ENCODE measurements at places on chromosomes 3 and 15.

DNA sequence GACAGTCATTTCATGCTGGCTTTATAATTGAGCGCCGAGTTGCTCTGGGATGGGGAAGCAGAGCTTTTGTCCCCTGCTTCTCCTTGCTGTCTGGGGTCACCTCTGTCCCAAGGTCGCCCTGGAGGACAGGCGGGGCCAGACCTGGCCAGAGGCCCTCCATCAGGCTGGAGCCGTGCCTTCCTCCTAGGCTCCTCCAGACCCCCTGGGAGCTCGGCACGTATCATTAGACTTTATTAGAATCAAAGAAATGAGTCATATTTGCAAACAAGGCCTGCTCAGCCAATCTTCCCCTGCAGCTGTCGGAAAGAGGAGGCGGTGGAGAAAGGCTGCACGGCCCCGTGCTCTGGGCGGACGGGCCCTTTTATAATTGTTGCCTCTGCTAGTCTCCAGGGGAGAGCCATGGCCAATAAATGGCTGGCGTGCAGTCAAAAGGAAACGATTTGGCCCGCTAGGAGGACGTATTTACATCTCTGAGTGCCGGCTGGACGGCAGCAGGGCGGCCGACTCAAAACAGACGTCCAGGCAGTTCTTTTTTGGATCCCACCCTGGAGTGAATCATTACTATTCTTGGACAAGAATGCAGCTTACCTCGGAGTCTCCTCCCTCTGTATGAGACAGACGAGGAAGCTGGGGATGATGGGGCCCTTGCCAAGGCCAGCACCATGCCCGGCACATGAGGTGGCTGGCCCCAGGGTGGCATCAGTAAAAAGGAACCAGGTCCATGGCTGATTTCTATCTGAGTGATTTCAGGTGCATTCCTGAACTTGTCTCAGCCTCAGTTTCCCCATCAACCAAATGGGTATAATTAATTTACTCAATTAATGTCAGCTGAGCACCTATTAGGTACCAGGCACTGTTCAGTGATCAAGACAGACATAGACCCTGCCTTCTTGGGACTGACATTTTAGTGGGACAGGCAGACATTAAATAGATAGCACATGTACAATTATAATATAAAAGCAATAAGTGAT lies 50.6 kb downstream of the SLC6A6 start:
- DNase-seq: no peak

GRCh38 chr3:171038342-171038741 lies 11.8 kb upstream of the SLC2A2 start:
- no peak for DNase-seq

- DNase-seq: no peak
Observed at GRCh38 chr15:70493376-70493775, 270.0 kb downstream of the UACA start.

- no peak for DNase-seq
Observed at GRCh38 chr3:42613462-42613861, 13.0 kb downstream of the NKTR start.

- DNase-seq: no peak
Observed at GRCh38 chr3:139339219-139339906, 4.5 kb upstream of the MRPS22 start.

DNA sequence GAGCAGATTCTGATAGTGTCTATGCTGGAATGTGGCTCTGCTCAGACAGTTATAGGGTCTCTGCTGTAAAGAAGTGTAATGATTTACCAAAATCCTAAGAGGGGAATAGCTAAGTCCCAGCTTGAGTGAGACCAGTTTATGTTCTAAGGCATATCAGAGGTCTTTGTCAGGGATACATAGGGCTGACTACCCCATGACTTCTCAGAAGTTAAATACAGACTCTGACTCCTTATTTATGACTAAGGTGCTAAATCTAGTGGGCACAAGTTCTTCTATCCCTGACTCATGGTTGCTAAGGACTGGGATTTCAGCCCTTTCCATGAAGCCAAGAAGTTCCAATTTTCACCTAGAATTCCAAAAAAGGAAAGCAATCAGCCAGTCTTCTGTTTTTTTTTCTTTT lies 192.6 kb upstream of the POU1F1 start:
- DNase-seq: no peak

- DNase-seq: no peak
Observed at GRCh38 chr3:134602440-134602814, 48.4 kb downstream of the KY start.

DNA sequence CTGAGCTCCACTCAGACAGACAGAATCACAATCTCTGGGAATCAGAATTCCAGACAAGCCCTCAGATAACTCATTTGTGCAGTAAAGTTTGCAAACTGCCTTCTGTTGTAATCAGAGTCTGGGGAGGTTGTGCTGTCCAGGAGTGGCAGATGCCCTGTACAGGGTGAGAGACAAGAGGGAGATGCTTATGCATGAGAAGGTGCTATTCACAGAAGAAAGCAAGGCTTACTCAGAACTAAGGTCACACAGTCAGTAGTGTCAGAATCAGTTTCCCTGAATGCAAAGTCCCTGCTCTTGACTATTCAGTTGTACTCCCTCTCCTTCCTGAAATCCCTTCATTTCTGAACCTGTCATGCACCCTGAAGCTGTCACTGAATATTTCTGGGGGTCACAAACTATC lies 43.7 kb downstream of the SRPRB start:
- DNase-seq: no peak

GRCh38 chr15:87207990-87208580 lies 1048.5 kb downstream of the NTRK3 start:
- DNase-seq: no peak

DNA sequence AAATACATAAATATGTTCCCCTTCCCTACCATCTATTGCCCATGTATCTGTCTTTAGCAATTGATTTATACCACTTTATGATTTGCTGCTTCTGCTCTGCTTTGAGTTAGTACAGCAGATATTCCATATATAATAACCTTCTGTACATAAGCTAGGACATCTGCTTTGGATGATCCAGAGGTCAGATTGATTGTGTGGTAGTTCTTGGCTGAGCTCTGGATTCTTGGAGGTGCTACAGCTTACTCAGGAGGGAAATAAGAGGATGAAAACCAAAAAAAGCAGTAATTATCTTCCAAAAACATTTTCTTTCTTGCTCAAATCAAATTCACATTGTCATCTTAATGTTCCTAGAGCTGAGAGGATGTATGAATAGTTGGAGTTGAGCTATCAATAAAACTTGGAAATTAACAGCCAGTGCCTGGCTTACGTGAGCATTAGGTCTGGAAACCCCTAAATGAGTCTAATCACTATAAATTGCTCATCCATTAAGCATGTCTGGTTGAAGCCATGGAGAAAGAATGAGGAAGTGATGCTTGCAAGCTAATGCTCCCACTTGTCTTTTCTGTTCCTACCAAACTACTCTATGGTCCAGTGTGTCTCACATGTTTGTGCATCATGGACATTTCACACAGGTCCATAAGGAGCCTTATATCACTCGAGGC lies 36.3 kb upstream of the TMEM42 start:
- DNase-seq: no peak

DNA sequence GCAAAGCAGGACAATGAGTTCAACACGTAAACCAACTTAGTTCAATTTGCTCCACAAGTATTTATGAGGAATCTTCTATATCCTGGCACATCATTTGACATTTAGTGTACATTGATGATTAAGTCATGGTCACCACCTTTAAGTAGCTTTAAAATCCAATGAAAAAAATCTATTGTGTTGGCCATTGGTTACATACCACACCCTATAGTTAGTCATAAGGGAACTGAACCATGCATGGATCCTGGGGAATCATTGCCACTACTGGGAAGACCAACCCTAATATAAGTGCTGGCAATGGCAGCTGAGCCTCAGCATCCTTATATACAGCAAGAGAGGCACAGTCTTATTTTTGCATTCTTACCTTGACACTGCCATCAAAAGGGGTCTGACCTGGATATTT lies 502.5 kb downstream of the MECOM start:
- no peak for DNase-seq

DNA sequence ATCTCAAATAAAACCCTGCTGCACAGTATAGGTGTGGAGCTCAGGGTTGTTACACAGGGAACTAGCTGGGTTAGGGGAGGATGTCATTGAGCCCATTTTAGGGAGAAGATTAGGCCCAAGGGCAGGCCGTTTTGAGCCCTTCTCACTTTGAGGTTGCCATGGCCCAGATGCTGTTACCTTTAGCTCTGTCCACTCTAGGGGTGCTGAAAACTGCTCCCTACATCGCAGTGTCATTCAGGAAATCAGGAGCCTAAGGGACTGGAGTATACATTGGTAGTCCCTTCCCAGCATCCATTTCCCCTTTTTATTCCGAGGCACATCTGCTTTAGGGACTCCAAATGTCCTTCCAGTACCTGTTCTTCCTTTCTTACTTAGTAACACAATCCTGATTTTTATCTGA lies 79.0 kb upstream of the SELENOK start:
- no peak for DNase-seq

DNA sequence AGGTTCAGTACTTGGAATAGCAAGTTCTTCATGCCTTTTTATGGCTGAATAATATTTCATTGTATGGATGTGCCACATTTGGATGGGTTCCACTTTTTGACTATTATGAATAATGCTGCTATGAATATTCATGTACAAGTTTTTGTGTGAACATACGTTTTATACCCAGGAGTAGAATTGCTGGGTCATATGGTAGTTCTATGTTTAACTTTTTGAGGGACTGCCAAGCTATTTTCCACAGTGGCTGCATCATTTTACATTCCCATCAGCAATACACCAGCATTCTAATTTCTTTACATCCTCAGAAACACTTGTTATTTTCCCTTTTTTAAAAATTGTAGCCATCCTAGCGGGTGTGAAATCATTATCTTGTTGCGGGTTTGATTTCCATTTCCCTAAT lies 76.0 kb upstream of the PRR20G start:
- DNase-seq: no peak

DNA sequence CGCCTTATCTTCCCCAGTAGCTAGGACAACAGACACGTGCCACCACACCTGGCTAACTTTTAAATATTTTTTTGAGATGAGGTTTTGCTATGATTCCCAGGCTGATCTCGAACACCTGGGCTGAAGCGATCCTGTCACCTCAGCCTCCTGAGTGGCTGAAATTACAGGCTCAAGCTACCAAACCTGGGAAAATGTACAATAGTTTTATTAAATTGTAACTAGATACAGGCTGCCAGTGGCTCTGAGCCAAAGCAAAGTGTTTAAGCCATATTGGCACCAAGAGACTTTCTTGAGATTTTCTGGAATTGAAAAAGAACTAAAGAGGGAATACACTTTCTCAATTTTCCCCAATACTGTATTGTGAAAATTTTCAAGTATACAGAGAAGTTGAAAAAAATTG lies 204.3 kb downstream of the SUCLG2 start:
- DNase-seq: no peak

GRCh38 chr3:126110431-126111125 lies 26.7 kb upstream of the SLC41A3 start:
- DNase-seq: no peak

DNA sequence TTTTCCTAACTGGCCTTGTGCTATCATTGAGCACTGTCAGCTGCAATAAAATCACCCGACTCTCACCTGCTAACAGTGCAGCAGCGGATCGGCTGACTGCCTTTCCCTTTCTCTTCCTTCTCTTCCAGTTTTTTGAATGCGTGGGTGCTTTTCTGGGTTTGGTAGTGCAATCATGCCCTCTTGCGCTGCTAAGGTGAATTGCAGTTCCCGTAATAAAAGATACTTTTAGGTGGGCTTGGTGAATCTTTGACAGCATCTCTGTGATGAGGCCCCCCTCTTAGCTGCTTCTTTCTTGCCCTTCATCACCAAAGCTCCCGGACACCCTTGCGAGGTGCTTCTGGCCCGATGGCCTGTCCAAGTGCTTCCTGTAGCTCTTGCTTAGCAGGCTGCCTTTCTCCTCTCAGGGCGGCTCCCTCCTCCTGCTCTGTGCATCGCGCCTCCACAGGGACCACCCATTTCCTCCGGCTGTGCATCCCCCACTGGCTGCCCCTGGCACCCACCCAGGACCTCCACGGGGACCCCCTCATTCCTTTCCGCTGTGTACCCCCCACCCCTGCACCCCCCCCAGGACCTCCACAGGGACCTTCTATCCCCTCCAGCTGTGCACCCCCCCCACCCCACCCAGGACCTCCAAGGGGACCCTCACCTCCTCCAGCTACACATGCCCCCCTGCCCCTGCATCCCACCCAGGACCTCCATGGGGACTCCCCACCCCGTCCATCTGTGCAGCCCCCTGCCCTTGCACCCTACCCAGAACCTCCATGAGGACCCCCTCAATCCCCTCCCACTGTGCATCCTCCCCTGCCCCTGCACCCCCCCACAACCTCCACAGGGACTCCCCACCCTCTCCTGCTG lies 50.8 kb upstream of the RPL32 start:
- no peak for DNase-seq

DNA sequence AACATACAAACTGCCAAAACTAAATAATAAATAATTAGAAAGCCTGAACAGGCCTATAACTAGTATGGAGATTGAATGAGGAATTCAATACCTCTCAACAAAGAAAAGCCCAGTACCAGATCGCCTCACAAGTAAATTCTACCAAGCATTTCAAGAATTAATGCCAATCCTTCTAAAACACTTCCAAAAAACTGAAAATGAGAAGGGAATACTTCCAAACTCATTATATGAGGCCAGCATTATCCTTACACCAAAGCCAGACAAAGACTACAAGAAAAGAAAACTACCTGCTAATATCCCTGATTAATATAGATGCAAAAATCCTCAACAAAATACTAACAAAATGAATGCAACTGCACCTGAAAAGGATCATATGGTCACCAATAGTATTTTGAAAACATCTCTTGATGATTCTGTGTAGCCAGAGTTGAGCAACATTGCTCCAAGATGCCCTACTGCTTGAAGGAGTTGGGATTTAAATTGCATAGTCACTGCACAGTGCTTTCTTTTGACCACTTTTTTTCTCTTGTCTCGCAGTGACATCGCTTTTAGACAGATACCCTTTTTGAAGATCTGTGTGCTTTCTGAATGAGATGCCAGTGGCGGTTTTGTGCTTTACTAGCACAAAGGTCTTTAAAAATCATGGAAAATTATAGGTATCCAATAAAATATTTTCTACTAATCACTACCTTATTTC lies 487.2 kb upstream of the RASGRP1 start:
- DNase-seq: no peak

Data from NK-92 treated with Interleukin-12 subunit alpha and Interleukin-12 subunit beta, amount 100 ng/mL, for 24 hours (cell line).